Germinal center (tissue), 1 donor: ENCODE measurements at places on chromosomes 3 and 15.
A peak's percentile ranks its signal among the peaks of the same experiment; 100 is the strongest.

GRCh38 chr15:38085931-38086568 is 151.6 kb downstream of the TMCO5A start:
- DNase-seq: no peak

GRCh38 chr3:42665050-42665878 is 11.8 kb downstream of the ZBTB47 start:
- no peak for DNase-seq

DNA sequence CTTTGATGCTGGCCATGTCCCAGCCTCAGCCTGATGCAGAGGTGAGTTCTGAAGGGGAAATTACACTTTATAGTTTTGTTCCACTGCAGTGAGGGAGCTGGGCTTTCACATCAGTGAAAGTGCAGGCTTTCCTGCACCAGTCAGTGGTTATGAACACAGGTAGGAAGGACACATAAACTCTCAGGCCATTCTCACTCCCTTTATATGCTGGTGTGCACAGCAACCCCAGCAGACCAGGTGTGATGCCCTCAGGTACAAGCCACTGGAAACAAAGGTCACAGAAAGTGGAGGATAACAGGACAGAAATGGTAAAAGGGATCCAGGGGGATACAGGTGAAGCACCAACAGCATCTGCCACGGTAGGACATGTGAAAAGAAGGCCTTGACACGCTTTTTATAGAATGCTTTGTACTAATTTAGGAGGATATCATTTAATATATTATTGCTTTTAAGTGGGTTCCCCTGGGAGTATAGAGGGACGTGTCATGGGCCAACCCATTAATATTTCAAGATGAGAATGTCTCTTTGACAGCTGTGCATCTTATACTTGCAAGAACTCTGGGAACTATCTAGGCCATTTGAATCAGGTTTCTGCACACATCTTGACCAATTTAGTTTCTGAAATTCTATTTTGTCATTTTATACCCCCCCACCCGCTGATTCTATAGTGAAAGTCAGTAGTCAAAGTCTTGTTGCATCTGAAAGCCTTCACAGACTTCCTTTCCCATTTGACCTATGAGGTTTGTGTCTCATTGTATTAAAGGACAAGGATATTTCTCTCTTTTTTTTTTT is 25.0 kb upstream of the BLM start:
- DNase-seq: no peak

GRCh38 chr3:14852058-14852594 is 33.4 kb downstream of the FGD5 start:
- no peak for DNase-seq

DNA sequence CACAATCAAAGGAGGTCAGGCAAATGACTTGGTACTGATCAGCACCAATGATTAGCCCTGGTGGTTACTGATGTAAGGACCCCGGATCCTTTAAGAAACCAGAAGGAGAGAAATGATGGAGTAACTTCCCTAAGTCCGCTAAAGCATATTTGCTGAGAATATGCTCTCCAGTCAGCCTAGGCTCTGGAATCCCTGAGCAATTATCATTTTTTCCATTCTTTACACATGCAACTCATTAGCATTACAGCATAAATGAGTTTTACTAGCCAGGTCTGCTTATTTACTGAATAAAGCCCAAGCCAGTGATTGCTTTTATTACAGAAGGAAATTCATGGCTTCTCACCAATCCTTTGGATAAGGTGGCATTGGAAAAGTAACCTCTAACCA is 139.2 kb upstream of the WNT5A start:
- no peak for DNase-seq

DNA sequence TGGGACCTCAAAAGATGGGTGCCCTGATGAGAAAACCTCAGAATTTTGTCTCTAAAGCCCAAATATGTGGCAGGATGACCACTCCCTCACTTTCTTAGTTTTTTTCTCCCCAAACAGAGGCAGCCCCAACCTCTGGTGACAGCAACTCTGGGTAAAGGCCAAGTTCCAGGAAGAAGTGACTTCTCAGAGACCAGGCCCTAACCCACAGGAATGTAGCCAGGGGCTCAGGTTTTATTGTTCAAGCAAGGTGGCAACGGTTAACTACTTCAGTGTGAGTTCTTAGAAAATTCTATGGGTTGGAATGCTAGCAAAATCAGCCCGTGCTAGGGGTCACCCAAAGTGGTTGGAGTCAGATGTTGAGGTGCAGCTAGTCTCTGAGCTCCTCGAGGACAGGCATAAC is 5.1 kb upstream of the DNAJA4 start:
- no peak for DNase-seq

DNA sequence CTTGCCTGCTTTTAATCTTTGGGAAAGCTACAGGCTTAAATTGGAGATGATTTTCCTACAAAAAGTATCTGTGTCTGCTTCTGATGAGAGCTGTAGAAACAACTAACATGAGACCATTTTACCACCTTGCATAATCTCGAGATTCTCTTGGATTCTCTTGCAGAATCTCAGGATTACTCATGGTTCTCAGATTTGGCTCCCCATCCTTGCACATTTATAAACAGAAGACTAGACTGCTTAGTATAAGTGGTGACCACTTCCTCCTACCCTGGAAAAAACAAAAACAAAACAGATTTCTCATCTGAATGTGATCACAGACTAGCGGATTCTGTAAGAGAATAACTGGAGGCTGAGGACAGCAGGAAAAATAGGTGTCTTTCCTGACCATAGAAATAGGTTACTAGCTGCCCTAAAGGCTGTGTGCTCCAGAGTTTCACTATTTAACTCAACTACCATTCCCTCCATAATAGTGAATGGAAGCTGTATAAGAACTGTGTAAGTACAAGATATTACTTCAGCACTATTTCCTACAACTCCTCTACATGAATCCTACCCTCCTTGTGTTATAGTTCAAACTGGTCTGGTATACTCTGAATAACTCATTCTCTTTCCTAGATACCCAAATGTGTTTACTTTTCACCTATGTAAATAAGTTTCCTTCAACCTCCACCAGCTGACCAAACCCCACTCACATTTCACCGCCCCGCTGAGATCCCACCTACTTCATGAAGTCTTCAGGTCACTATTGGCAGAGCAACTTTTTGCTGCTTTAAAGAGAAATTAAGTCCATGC is 122.2 kb upstream of the C2CD4B start:
- DNase-seq: no peak

DNA sequence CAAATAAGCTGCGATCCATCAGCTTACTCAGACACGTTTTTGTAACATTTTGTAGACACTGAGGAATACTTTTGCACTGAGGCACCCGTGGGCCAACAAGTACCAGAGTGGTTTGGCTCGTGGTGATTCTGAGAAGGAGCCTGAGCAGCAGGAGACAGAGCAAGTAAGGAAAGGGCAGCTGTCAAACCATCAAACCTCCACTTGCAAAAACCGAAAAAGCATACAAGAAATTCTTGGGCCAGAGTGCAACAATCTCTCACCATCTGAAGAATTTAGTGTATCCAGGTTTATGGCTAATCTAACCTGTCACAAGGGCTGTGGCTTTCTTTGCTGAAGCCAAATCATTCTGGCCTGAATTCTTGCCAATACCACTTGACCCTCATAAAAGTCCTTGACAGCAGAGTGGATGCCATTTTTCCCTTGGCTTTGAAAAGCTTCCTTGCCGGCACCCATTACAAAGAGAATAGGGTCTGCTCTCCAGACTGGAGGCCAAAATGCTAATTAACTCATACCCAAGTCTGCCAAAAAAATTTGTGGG is 56.7 kb downstream of the MYO1E start:
- no peak for DNase-seq

GRCh38 chr3:48423241-48423882 is 6.5 kb downstream of the PLXNB1 start:
- DNase-seq: no peak

DNA sequence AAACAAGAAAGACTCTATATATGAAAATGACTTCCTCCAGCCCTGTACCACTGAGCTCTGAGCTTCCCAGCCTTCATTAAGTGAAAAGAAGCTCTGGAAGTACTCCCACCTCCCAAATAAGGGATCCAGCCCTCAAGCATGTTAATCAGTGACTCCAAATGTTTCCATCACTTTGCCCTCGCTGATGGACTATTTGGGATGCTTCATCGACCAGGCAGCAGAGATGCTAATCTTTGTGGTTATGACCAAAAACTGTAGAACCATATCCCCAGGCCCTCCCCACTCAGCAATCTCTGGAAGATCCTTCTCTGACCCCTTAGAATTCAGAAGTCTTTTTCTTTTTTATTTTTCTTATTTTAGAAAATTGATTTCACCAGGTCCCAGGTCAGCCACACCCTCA is 2.3 kb upstream of the CTDSPL start:
- no peak for DNase-seq

GRCh38 chr3:24709956-24710355 is 215.3 kb upstream of the THRB start:
- no peak for DNase-seq

GRCh38 chr3:126030455-126030854 is 53.5 kb downstream of the SLC41A3 start:
- DNase-seq: no peak

DNA sequence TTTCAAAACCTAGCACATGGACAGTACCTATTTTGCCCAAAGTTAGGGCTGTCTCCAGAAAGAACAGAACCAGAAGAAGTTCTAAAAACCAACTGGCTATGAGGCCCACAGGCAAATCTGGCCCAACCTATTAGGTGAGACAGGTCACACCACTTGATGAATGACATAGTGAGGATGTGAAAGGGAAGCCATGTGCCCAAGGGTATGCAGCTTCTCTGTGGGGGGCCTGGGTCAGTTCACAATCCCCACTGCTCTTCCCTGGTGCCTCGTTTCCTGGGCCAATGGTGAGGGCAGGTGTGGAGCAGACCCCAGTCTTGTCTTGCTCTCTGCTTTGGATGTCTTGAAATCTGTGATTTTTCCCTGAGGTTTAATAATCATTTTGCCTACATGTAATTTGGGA is 8.9 kb downstream of the INSYN1 start:
- DNase-seq: no peak

DNA sequence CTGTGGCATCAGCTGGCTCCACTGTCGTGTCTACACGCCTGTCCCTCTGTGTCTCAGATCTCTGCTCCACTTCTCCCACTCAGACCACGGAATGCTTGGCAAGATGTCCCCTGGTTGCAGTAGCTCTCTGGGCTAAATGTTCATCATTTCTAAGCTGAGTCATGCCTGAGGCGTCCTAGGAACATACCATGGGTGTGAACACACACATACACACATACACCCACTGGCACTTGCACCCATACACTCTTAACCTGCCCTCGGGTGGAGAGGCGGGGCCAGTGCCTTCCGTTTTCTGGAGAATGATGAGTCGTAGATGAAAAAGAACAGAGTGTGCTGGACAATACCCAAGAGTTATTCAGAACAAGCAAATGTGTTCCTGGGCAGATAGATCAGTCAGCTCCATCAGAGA is 72.4 kb downstream of the SENP2 start:
- DNase-seq: no peak

GRCh38 chr3:178131801-178132200 is 404.4 kb upstream of the KCNMB2 start:
- DNase-seq: no peak

DNA sequence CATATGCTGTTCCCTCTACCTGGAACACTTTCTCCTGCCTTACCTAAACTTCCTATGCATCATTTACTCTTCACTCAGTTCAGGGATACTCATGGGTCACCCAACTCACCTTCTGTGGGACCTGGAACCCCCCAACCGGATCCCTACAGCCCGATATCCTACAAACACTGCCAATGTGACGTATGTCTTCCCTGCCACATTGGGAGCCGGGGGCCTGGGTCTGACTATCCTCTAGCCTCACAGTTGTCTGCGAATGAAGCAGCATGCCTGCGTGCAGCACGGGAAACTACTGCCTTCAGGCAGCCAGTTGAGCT is 405 bp downstream of the NPRL2 start:
- no peak for DNase-seq

GRCh38 chr15:89972085-89972484 is 29.0 kb upstream of the ZNF710 start:
- no peak for DNase-seq

- DNase-seq: no peak
Observed at GRCh38 chr3:71478568-71478967, 105.0 kb downstream of the FOXP1 start.

DNA sequence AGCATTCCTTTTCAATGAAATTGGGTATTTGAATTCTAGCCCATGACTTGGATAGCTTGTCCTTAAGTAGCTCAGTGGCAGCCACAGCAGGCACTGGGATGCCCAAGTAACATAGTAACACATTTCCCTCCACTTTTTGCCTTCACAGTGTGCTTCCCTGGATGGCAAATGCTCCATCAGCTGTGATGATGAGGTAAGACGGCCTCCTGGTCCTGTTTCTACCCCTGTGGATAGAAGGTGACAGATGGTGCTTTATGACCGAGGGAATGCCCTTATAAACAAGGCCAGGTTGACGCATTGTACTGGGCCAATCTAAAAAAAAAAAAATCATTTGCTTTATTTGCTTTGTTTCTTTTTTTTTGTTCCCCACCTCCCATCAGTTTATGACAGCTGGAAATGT is 41.8 kb upstream of the LRTM1 start:
- DNase-seq: no peak

- DNase-seq: no peak
Observed at GRCh38 chr3:146449076-146449475, 20.3 kb downstream of the PLSCR2 start.

DNA sequence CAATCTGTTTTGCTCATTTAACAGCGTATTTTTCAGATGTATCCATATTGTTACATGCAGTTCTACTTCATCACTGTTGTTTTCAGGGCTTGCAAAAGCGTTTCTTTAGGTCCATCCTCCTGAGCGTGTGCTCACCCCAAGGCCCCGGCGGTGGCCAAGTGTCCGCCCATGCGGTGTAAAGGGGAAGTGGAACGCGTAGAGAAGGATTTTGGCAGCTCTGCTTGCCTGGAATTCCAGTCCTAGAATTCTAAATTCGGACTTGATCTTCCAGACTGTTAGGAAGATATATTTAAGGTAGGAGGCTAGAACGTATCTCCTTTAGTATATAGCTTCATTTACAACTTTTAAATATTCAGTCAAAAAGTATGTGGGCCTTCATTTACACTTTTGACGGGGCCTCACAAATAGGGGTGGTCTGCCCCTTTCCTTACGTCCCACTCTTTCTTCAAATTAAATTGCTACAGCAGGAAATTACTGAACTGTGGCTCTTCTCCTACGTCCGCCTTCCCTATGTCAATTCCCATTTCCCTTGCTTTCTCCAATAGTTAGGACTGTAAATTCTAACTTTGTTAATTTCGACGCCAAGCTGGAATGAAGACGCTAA is 609 bp upstream of the TBC1D23 start:
- no peak for DNase-seq

- DNase-seq: no peak
Observed at GRCh38 chr15:70033529-70034140, 64.1 kb downstream of the TLE3 start.

DNA sequence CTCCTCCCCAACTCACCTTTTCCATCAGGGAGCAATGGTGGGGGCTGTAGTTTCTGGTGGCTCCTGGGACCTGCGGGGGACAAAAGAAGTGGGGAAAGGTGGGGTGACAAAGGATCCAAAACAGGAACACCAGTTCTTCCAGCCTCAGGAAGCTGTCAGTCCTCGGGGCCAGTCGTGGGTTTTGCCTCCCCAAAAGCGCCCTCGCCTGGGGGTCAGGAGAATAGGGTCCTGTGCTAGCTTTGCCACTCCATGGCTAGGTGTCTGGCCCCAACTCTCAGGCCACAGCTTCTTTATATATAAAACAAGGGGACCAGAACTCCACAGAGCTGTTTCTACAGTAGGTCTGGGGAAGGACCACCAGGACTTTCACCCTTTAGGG is 4.0 kb downstream of the CCDC9B start:
- peak; percentile 50 for DNase-seq
